HEK293T (cell line): ENCODE measurements at places on chromosomes 7 and 10.
A peak's percentile ranks its signal among the peaks of the same experiment; 100 is the strongest.

DNA sequence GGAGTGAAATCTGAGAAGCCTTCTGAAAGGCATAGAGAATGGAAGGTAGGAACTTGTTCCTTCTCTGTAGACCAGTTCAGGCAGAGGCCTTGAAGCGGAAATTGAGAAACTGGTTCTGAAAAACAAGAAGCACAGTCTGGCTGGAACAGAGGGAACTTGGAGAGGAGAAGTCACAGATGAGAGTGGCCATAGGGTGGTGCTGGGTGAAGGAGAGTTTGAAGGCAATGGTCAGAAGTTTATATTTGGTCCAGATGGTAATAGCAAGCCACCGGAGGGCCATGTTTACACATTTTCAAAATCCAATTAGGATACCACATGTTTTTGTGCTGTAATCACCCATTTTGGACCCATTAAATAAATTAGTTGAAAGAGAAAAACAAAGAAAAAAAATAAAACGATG is 692.5 kb downstream of the INHBA start:
- DNase-seq, result no peak

- no peak for DNase-seq
Observed at GRCh38 chr10:10125676-10126075, 892.0 kb upstream of the CELF2 start.

- DNase-seq, result no peak
Observed at GRCh38 chr7:42080841-42081586, 156.0 kb downstream of the GLI3 start.

- DNase-seq, result peak; percentile 60
Observed at GRCh38 chr7:101085162-101085964, at the start of gene TRIM56. TSS of gene TRIM56 (plus strand) at chr7:101085481. CDS start at chr7:101087313, 1,832 bp downstream.

DNA sequence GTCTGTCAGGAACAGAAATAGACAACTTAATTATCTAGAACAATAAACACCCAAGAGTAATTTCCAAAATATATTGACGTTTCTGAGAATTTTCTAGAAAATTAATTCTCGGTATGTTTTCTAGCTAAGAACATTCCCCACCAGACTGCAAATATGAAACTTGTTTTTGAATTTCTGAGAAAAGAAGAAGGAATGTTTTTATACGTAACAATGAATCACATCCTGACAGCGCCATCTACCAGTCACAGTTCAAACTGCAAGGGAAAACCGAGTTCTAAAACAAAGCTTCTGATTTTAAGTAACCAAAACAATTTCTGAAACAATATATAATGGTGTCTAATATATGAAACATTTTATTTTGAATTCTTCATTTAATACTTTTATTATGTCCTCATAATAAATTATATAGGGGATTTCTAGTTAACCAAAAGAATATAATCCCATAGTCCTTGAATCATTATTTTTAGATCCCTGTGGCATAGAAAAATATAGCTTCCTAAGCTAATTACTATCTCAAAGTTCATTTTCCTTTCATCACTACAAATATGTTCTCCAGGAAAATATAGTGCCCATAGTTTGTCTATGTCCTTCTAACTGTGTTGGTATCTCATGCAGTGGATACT is 34.5 kb upstream of the MEOX2 start:
- peak; percentile 13 for DNase-seq

GRCh38 chr10:28214219-28214618 is 88.6 kb downstream of the MPP7 start:
- DNase-seq, result no peak

GRCh38 chr10:122554131-122555036 is 6.2 kb upstream of the DMBT1 start:
- DNase-seq, result no peak

- peak; percentile 89 for DNase-seq
Observed at GRCh38 chr7:132318352-132319318, 257.6 kb downstream of the PLXNA4 start.

DNA sequence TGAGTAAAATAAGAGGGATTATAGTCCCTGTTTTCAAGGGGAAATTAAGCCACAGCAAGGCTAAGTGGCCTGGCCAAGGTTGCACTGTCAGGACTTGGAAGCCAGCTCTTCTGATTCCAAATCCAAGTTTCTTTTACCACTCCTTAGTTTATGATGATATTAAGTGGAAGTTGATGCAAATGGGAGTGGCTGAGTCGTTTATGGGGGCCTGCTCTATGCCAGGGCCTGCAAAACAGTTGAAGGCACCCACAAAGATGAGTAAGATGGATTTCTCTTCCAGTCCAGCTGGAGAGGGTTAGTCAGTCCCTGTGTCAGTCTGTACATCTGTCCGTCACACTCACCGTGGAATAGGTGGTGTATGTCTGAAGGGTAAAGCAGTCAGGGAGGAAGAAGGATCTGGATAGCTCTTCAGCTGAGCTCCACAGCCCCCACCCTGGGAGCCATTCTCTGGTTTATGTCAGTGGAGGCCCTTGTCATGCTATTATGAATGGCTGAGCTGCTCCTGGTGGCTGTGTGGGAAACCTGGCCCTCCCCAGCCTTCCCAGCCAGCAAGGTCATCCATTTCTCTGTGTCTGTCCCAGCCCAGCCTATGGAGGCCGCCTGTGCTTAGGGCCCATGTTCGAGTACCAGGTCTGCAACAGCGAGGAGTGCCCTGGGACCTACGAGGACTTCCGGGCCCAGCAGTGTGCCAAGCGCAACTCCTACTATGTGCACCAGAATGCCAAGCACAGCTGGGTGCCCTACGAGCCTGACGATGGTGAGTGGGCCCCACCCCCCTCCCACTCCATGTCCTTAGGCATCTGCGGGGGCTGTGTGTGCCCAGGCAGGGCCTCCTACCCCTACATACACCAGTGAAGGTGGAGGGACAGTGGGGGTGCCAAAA is 44.5 kb downstream of the TBATA start:
- DNase-seq, result no peak

DNA sequence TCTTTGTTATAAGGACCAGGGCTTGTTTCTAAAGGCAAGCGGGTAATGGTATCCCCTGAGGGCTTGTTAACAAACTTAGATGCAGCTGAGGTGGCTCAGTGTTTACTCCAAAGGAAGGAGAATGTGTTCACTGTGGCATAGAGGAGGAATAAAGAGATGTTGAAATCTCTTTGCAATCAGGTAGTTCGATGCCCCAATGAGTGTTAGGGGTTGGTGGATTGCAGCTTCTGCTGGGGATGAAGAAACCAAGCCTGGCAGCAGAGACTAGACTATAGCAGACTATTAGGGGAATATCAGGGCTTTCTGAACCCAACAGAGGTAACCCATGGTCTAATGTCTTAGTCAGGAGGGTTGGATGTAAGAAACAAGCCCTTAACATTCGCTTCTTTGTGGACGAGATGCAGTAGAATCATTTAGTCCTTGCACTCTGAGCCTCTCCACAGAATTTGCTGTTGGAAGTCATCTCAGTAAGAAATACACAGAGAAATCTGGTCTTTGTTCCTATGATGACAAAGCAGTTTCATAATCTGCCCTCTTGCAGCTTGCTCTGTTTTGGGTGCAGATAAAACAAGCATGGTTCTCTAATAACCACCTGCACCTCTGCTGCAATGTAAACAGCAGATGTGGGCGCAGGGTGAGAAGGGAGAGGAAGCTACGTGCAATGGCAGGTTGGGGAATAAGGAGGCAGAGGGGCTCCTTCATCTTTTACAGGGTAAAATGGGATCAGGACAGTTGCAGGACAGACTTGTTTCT is 108.6 kb downstream of the NRF1 start:
- no peak for DNase-seq

GRCh38 chr7:15463801-15464666 is 97.8 kb downstream of the AGMO start:
- DNase-seq, result no peak

GRCh38 chr7:121519548-121520521 is 123.7 kb upstream of the FAM3C start:
- DNase-seq, result no peak

GRCh38 chr7:126578338-126578737 is 674.4 kb downstream of the GRM8 start:
- no peak for DNase-seq

DNA sequence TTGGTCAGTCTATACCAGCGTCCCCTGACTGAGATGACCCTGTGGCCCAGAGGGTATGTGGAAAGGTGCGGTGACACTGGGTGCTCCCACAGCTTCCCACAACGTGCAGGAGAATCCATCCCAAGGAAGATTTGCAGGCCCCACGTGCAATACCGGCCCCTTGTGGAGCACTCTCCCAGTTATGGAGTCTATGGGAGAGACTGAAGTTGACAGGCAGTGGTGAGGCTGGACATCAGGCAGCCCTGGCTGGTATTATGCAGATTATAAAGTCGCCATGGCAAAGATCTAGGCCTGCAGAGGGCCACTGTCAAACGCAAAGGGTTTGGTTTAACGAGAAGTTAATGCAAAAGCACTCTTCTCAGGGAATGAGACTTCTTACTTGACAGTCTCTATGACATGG is 434.7 kb upstream of the C7orf33 start:
- no peak for DNase-seq

GRCh38 chr10:51075043-51075872 is 971 bp downstream of the PRKG1 start:
- DNase-seq, result no peak

DNA sequence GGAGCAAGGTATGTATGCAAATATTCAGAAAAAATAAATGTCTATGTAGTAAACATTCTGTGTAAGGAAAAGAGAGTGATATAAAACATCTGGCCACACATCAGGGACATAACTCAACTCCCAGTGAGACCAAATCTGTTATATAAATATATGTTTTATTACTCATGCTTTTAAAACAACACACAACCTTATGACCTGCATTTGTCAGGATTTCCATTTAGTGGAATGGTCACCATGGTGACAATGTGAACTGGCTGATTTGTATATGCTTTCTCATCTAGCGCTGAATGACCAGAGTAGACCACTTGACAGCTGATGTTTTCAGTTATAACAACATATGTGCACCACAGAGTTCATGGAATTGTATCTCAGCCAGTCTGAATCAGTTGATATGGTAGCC is 551.7 kb downstream of the HTR7 start:
- peak; percentile 10 for DNase-seq

DNA sequence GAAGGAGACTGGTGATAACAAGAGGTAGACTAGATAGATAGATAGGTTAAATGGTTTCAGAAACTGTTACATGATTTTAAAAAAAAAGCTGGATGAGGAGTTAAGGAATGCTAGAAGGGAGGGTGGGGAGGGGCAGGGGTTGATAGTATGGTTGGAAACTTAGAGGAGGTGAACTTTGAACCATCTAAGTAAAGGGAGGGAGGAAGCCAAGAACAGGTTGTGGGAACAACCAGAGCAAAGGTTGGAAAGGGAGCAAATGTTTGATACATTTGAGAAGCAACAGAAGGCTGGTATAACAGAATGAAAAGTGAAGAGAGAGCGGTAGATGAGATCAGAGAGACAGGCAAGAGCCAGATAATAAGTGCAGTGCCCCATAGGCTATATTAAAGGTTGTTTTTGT is 224.8 kb downstream of the FOXP2 start:
- DNase-seq, result no peak

GRCh38 chr10:89632824-89633223 is 12.2 kb downstream of the PANK1 start:
- DNase-seq, result no peak

GRCh38 chr10:35420827-35421552 is 84.7 kb downstream of the CCNY start:
- DNase-seq, result no peak
